ENCODE measurements at places on chromosomes 2 and 18.

DNA sequence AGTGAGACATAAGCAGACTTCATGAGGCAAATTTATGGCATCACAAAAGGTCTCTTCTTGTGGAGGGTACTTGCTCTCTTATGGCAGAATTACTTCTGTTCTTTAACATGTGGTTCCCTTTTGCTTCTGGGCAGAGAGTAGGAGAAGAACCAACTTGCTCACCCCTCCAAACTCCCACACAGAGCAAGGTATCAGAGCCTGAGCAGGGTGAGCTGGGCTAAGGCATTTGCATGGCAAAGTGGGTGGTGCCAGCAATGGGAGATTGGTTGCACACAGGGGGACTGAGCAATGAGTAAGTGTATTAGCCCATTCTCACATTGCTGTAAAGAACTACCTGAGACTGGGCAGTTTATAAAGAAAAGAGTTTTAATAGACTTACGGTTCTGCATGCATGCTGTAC is 64.2 kb upstream of the ITGB6 start:
- DNase-seq = no peak

DNA sequence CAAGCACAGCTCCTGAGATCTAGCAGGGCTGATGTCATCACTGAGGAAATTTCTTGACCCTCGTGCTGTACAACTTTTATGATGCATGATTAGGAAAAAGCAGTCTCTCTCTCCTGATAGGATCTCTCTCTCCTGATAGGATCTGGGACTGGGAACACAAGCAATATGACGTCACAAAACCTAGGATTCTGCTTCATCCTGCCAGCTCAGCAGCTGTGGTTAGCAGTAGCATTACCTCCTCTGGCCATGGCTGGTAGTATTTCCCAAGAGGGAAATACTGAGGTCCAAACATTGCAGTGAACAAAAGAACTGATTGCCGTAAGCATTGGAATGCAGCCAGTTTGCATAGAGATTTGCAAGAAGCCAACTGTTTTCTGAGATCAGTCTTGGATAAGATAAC is 521.2 kb upstream of the POU3F3 start:
- DNase-seq = no peak

GRCh38 chr2:48445091-48445725 is 84.7 kb upstream of the STON1 start:
- no peak for DNase-seq

DNA sequence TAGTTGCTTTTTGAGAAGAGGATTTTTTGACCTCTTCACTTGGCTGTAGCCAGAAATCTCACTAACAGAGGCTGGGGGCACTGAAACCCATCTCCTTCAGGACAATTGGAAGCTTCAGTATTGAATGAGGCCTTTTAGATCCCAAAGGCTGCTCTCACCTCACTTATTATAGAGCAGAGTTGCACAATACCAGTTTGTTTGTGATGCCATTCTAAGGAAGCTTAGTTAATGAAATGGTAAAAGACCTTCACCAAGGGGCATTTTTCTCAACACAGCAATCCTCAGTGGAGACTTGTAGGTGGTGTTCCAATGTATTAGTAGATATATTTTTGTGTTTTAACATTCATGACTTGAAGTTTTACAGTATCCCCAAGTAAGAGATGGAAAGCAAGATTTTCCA is 71.0 kb upstream of the RFX8 start:
- DNase-seq = no peak

- DNase-seq = no peak
Observed at GRCh38 chr2:40095000-40095399, 315.9 kb upstream of the THUMPD2 start.

DNA sequence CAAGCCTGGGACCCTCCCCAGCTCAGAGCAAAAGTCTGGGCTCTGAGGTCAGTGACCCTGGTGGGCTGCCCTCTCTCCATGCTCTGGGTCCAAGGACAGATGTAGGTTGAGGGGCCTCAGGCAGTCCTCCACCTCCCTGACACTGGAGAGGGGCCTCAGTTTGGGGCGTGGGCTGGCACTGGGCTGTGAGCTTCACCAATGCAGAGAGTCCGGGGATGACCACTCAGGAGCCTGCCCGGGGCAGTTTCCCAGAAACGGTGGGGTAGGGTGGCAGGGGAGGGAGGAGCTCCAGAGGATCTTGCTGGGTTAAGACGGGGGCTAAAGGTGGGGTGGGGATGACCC is 40.5 kb upstream of the SMAD7 start:
- no peak for DNase-seq

GRCh38 chr2:100422320-100423055 is 5.0 kb upstream of the CHST10 start:
- no peak for DNase-seq

GRCh38 chr18:63000839-63001238 is 285.5 kb downstream of the PHLPP1 start:
- no peak for DNase-seq

DNA sequence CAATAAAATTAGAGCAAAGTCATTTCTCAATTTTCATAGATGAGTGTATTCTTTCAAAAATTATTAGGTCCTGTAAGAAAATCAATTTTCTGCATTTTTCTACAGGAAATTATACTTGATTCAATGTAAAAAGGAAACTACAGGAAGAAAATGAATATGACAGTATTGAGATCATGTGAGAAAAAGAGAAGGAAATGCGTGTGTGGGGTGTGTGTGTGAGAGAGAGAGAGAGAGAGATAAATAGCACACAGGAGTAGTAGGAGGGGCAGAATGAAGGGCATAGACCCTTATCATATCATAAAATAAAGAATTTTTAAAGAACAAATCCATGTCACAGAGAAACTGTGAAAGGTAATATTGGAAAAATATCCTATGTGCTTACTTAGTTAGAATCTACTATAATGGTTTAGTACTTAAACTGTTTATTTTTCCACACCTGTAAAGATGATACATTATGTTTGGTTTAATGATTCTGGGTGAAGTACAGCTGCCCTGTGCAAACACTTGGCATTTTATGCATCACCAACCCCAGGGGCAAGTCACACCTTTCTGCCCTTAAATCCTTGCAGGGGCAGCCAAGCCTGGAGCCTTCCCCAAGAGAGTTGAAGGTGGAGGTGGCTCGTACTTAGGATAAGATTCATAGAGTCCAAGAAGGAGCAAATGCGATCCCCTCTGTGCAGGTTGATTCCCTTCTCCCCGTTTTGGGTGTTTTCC is 276.4 kb downstream of the TGIF1 start:
- no peak for DNase-seq

DNA sequence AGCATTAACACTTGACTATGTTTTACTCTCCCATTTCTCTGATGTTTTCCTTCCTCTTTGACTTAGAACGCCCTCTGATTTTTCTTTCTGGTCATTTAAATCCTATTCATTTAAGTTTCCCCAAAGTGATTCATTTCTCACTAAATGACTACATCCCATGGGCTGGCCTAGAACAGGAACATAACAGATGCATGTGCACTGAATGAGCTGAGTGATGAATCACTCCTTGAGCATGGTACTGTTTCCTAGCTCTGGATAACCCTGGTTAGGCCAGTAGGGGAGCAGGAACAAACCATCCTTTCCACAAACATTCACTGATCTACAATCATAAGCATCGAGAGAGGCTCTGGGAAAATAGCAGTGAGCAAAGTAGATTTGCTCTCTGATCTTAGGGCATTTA is 221.9 kb upstream of the SETBP1 start:
- DNase-seq = no peak

GRCh38 chr2:61425605-61426155 is 45.2 kb downstream of the USP34 start:
- DNase-seq = no peak

DNA sequence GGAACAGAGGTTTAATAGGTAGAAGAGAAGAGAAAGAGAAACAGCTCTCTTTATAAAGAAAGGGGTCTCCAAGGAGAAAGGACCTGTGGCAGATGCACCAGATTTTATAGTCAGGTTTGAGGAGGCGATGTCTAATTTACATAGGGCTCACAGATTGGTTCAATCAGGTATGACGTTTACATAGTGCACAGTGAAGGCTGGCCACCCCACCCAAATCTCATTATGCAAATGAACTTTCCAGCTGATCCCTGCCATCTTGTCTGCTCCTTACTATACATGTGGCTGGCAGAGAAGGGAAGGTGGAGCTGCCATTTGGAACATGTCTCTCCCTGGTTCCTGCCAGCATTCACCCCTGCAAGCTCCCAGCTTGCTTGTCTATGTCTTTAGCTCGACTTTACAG is 557.8 kb downstream of the SUCLG1 start:
- no peak for DNase-seq

- DNase-seq = no peak
Observed at GRCh38 chr2:21361384-21361783, 237.6 kb downstream of the TDRD15 start.

DNA sequence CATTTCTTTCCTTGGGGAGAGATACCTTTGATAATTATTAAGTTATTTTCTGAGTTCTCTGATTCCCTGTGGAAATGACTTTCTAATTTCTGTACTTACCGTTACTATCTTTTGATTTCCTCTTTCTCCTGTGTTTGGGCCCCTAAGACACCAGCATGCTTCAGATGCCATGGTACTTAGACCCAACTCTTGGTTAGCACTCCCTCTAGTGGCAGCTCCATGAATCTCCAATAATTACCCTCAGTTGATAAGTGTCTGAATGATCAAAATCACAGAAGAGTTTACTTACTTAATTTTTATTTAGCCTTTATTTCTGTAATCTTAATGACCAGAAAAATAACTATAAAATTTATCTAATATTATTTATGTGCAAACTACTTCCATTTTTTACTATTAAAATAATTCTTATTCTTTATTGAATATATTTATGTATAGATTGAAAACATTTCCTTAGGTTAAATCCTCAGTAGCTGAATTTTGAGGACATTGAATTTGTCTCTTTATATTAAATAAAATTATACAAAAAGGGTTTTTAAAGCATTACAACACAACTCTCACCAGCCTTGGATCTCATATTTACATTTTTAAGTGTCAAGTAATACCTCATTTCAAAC is 300.4 kb downstream of the KCNS3 start:
- no peak for DNase-seq

DNA sequence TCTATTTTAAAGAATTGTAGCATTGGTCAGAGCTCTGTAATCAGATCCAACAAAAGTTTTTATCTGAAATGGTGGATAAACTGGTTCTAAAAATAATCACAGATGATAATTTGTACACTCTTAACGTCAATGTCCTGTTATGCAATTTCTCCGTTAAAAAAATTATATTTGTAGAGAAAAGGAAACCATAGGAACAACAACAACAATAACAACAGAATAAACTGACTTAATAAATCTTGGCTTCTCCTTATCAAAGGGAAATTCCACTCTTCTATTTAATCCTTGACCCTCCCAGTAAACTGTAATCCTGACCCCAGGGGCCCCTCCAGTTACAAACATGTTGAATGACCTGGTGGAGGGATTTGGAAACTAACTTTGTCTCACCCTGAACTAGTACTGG is 78.6 kb upstream of the ZFP36L2 start:
- no peak for DNase-seq

DNA sequence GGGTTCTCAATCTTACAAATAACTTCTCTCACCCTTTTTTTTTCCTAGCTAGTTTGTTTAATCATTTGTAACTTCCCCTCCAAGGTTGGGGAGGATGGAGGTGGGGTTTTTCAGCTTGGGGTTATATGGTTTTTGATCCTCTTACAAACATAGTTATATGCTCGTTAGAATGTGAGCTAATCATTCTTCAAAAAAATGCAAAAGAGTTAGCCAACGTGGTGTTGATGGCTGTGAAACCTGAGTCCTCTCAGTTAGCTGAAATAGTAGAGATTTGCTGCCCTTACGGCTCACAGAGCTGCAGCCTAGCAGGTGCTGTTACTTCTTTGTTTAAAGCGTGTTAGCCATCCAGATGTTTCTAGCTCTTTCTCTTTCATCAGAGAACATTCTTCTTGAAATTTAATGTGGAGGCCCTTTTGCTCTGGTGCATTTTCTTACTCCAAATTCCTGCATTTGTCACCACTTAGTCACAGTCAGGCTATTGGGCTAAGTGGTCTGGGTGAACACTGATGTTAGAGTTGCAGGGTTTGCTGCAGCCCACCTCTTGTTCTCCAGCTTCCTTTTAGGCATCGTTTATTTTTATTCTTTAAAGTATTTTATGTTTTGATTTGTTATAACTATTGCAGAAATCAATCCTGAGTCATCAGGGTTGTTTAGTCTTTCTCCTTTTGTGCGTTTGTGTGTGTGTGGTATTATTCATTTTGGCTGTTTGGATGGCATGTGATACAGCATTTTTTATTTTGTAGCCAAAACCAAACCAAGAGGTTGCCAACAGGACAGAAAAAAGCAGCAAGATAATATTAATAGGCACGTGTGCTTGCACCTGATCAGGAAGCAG is 41.1 kb downstream of the LIMS1 start:
- DNase-seq = no peak

DNA sequence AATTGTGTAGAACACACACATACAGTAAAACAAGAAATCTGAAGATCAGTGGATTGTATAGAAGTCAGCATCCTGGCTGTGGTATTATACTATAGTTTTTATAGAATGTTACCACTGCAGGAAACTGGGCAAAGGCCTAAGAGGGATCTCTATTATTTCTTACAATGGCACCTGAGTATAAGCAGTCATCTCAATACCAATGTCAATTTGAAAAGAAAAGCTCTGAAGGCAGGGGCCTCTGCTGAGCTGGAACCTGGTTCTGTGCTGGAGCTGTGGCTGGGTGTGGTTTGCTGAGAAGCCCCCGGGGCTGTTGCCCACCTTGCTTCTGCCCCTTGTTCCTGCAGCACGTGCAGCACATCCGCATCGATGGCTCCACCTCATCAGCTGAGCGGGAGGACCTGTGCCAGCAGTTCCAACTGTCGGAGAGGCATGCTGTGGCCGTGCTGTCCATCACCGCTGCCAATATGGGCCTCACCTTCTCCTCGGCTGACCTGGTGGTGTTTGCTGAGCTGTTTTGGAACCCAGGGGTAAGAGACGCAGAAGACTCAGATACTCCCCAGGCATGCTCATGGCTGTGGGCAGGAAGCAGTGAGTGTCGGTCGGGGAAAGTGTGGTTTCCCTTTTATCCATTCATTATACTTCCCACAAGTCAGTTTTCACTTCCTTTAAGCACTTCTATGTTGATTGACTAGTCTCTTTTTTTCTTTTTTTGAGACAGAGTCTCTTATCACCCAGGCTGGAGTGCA is 23.5 kb upstream of the RPL37A start:
- no peak for DNase-seq

GRCh38 chr2:78118037-78118436 is 595.9 kb upstream of the LRRTM4 start:
- DNase-seq = no peak

GRCh38 chr2:225416616-225417367 is 17.3 kb downstream of the NYAP2 start:
- no peak for DNase-seq
